Naive thymus-derived CD8-positive, alpha-beta T cell (primary cell): ENCODE measurements at places on chromosomes 4 and X.

- DNase-seq: no peak
These were observed 100.1 kb downstream of the CXXC4 start for GRCh38 chr4:104394406-104395167.

- DNase-seq: no peak
These were observed 86.8 kb downstream of the PDGFRA start for GRCh38 chr4:54315561-54316538.

DNA sequence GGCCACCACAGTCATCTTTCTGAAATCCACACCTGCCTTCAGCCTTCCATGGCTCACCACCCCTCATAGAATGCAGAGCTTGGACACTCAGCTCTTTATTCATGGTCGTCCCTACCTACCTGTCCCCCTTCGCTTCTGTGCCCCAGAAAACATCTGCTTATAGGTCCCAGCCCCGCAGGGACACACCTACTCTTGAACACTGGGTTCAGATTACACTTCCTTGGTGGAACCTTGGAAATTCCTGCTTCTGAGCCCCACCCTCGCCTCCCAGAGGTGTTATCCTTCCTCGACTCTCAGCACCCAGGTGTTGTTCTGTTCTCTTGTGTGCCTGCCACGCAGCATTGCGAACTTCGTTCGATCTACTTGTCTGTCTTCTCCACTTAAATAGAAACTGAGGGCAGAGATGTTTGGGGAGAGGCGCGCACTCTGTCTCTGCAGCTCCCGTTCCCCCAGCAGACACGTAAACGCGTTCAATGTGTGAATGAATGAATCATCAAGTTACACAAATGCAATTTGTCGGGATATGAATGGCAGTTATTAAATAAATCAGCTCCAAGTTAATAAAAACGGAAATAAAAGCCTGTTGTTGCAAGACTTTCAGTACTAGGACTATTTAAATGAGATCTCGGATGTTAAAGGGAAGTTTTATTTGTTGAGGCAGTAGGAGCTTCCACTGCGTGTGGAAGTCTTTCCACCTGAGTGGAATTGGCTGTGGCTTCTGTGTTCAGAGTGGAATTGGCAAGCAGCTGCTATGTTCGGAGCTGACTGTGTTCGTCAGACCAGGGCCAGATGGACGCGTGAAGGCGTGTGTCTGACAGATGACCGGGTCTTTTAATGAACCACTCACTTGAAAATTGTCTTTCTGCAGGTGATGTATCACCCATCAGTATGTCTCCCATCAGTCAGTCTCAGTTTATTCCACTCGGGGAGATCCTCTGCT lies 95.6 kb downstream of the STOX2 start:
- DNase-seq: no peak

DNA sequence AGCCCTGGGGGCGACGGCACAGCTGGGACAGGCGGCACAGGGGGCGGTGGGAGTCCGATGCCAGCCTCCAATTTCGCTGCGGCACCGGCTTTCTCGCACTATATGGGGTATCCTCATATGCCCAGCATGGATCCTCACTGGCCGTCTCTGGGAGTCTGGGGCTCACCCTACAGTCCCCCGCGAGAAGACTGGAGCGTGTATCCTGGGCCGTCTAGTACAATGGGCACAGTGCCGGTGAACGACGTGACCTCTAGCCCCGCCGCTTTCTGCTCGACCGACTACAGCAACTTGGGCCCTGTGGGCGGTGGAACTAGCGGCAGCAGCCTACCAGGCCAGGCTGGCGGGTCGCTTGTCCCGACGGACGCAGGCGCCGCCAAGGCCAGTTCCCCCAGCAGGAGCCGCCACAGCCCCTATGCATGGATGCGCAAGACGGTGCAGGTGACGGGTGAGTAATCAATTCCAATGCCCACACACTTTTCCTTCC lies 500 bp downstream of the CDX4 start:
- no peak for DNase-seq

DNA sequence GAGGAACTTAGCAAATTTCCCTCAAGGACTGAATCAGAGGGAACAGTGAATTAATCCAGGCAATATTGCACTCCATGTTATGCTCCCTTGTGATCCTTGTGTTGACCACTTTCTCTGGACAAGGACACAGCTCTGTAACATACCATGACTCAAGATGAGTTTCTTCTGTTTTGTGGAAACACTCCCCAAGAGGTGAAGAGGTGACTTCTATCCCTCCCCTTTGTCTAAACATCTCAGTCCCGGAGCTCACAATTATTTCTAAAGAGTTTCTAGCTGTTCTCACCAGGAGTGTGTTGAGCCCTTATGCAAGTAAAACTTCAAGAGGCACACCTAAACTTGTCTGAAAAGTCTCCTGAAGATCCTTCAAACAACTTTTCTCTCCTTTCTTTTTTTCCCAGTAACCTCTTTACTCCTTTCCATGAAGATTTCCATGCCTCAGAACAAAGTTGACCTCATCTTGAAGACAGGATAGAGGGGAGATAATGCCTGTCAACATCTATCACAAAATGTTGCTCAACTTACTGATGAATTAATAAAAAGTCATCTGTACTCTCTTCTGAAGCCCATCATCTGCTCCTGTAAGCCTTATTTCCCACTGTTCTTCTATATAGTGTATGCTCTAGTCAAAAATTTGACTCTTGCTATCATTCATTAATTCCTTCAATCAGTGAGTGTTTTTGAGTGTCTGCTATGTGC lies 429.1 kb downstream of the SPRY1 start:
- DNase-seq: no peak

DNA sequence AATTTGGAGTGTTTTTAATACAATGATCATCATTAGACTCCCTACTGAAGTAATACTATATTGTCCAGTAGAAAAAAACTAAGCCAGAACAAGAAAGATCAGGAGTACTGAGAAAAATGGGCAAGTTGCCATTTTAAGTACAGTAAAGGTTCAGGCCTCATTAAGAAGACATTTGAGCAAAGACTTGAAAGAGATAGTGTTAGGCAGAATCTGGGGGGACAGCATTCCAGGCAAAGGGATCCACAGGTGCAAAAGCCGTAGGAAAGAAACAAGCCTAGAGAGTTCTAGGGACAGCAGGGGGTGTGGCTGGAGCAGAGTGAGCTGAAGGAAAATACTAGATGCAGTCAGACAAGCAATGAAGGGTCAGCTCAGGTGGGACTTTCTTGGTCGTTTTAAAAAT lies 58.1 kb upstream of the INTU start:
- no peak for DNase-seq

DNA sequence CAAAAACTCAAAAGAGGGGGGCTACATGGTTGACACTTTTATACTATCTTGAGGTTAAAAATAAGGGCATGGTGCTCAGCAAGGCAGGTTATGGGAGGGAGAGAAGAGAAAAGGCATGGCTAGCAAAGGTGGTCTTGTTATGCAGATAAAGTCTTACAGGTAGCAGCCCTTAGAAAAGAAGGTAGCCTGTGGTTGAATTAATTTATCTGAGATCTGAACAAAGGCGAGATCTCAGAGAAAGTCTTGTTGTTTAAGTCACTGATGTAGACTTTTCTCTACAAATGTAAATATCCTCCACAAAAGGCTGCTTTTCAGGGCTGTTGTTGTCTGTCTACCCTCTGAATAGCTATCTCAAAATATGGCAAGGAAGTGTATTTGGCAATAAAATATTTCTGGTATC lies 1250.4 kb downstream of the PCDH18 start:
- no peak for DNase-seq

GRCh38 chr4:152356428-152357034 lies 179.4 kb downstream of the FBXW7 start:
- no peak for DNase-seq

- DNase-seq: no peak
These were observed 109.3 kb upstream of the KLHL13 start for GRCh38 chrX:118225711-118226428.

- no peak for DNase-seq
These were observed 39.7 kb upstream of the TBC1D14 start for GRCh38 chr4:6869944-6870343.

DNA sequence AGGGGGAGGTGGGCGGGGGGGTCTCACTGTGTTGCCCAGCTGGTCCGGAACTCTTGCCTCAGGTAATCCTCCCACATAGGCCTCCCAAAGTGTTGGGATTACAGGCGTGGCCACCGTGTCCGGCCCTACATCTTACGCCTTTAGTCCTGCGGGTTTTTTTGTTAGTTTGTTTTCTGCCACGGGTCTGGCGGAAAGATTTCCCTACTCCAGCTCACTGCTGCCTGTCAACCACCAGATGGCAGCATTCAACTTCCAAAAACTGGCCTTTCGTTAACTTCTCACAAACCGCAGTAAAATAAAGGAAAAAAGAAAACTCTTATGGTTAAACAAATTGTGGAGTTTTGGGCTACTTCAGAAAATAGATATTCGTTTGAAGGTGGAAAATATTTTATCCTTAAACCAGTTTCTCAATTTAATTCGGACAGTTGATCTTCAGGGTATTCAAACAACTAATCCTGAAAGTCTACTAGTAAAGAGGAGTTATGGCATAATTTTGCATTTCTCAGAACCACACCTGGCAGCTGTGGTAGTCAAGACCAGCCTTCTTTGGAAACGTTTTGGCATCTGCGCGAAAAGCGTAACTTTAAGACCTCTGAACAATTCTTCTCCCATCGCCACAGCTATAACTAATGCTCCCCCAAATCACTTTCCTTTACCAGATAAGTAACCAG lies 41.1 kb downstream of the LUZP4 start:
- no peak for DNase-seq

GRCh38 chr4:88104902-88105610 lies 53.4 kb downstream of the ABCG2 start:
- DNase-seq: no peak

GRCh38 chr4:111775556-111776297 lies 369.5 kb upstream of the FAM241A start:
- no peak for DNase-seq

- no peak for DNase-seq
These were observed 172.3 kb downstream of the SPRY1 start for GRCh38 chr4:123568936-123569335.

GRCh38 chrX:74925225-74926088 lies at the start of gene NEXMIF:
Gene NEXMIF, minus strand, starts transcription at chrX:74925452.
- peak; percentile 17 for DNase-seq

GRCh38 chr4:11313157-11313943 lies 115.3 kb downstream of the HS3ST1 start:
- DNase-seq: no peak

GRCh38 chr4:152704788-152705187 lies 25.0 kb upstream of the TMEM154 start:
- no peak for DNase-seq

DNA sequence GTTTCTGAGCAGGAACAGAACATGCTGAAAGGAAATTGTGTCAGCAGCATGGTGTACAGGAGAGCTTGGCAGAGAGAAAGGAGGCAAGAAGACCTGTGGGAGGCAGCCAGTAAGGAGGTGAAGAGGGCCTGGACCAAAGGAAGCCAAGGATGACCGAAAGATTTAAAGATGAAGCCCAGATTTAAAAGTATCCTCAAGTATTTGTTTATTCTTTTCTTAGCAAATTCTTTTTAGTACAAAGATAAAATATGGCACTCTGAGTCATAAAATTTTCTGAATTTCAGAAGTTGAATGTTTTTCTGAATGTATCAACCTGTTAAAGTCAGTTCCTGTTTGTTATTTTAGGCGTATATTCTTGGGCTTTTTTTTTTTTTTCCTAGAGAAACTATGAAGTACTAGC lies 3.5 kb downstream of the PKD2 start:
- DNase-seq: no peak

DNA sequence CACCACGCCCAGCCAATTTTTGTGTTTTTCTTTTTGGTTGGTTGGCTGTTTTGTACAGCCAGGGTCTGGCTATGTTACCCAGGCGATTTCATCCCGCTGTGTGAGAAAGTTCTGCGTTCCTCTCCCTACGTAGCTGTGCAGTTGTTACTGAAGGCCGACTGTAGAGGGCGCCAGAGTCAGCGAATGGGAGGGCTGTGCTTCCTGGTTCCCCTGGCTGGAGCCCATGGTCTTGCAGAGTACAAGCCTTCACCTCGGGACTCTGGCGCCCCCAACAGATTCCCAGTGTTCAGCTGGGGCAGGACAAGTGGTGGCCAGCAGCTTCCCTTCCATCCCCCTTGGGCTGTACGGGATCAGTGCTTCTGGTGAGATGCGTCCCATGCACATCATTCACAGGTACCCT lies 5.6 kb upstream of the CT45A1 start:
- no peak for DNase-seq

GRCh38 chrX:44891642-44892041 lies 18.7 kb downstream of the KDM6A start:
- DNase-seq: no peak
